ENCODE measurements at places on chromosomes 4 and X.

DNA sequence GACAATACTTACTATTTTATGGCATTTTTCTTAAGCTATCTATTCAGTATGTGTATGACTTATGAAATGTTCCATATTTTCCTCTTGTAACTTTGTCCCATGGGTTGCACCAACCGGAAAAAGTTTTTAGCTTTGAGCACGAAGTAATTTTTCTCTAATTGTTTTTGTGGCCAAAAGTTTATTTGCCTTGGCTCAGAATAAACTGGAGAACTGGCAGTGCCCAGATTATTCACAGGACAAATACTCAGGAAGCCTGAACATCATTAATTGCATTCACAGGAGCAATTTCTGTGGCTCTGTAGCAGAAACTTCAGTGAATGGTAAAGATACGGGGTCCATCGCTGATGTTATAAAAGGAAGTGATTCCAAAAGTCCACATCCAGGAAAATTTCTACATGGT lies 184.5 kb downstream of the ARHGAP10 start:
- no peak for DNase-seq

GRCh38 chr4:106522839-106523238 lies 154.3 kb upstream of the GIMD1 start:
- no peak for DNase-seq

GRCh38 chr4:174222266-174222872 lies 61.1 kb downstream of the FBXO8 start:
- no peak for DNase-seq

DNA sequence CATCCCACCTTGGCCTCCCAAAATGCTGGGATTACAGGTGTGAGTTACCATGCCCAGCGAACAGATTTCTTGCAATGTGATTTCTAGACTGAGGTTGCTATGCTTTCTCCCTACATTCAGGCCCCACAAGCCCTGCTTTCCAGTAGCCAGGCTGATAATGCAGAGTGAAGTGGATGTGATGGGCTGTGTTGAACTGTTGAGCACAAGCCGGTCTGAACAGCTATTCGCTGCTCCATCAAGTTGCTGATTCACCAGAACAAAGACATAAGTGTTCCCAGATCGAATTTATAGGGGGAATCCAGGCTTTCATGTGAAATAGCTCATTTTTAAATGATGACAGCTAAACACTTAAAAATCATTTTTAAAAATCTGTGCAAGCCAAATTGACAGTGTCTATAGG lies 8.0 kb downstream of the NIPAL1 start:
- no peak for DNase-seq

DNA sequence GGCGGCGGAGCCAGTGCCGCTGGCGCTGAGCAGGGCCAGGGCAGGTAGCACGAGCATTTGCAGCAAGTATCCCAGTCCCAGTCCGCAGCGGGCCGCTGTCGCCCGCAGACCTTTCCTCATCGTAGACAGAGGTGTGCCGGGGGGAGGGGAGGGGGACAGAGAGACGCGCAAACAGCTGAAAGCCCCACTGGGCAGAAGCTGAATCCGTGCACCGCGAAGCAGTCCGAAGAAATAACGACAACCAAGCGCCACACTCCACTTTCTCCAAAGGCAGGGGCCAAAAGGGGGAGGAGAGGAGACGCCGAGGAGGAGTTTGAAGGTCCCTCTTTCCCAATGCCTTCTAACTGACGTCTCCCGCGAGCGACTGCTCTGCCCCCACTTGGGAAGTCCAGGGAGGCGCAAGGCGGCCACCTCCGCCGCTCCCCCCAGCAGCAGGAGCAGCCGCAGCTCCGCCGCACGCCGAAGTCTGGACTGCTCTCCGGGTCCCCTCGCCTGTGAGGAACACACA lies at the start of gene UNC5C:
UNC5C (minus strand) TSS at position 236 of the 508 bp plus-strand sequence.
- DNase-seq, result peak; percentile 16

GRCh38 chrX:47112316-47112954 lies 32.1 kb downstream of the NDUFB11 start:
- no peak for DNase-seq

GRCh38 chr4:187416216-187416615 lies 579.4 kb upstream of the ZFP42 start:
- DNase-seq, result no peak

DNA sequence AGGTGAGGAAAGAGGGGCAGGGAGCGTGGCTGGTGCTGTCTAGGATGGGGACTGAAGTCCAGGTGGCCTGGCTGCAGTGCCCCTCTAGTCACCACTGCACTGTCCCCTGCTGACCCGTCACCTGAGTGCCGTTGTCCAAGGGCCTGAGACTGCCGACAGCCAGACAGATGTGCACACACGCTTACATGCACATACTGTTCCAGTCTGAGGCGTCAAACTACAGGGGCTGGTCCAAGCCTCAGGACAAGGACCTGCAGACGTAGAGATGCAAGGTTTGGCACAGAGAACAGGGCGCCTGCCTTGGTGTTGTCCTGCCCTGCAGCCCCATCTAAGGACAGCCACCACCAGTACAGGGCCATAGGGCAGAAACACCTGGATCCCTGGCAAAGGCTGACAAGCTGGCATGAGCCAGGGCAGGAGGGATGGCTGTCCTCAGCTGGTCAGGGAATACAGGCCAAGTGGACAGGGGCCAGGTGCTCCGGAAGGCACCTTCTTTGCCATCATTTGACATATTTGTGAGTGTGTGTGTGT lies 1.7 kb downstream of the SLC2A9 start:
- no peak for DNase-seq

Measured in D721Med (cell line).